ENCODE measurements at places on chromosomes 7 and 10. TPM values are rescaled to one million over a fixed set of nuclear protein-coding genes. Genes with fewer than 3 reads are reported as not detected.

DNA sequence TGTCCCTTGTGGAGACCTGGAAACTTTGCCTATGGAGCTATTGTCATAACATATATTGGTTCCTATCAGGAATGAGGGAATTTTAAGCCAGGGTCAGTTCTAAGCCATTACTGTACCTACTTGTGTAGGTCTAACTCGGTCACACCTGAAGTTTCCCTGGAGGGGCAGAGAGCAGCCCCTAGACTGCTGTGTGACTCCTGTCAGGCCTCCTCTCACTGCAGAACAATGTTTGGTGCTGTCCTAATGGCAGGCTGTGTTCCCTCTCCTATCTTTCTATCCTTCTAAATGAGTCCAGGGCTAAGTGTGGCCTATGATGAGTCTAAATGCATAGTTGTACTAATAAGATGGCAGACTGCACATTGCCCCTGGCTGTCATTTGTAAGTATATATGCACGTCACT is 14.2 kb downstream of the MBL2 start:
- no peak for DNase-seq

The TMEM139 gene
- 0.17 TPM for total RNA-seq

GRCh38 chr10:123009105-123009820 is 457 bp downstream of the ACADSB start:
- peak; percentile 23 for DNase-seq

DNA sequence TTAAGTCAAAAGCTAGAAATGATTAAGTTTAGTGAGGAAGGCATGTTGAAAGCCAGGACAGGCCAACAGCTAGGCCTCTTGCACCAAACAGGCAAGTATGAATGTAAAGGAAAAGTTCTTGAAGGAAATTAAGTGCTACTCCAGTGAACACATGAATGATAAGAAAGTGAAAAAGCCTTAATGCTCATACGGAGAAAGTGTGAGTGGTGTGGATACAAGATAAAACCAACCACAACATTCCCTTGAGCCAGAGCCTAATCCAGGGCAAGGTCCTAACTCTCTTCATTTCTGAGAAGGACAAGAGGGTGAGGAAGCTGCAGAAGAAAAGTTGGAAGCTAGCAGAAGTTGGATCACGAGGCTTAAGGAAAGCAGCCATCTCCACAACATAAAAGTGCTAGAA is 53.0 kb downstream of the DNAJC1 start:
- DNase-seq, result no peak

DNA sequence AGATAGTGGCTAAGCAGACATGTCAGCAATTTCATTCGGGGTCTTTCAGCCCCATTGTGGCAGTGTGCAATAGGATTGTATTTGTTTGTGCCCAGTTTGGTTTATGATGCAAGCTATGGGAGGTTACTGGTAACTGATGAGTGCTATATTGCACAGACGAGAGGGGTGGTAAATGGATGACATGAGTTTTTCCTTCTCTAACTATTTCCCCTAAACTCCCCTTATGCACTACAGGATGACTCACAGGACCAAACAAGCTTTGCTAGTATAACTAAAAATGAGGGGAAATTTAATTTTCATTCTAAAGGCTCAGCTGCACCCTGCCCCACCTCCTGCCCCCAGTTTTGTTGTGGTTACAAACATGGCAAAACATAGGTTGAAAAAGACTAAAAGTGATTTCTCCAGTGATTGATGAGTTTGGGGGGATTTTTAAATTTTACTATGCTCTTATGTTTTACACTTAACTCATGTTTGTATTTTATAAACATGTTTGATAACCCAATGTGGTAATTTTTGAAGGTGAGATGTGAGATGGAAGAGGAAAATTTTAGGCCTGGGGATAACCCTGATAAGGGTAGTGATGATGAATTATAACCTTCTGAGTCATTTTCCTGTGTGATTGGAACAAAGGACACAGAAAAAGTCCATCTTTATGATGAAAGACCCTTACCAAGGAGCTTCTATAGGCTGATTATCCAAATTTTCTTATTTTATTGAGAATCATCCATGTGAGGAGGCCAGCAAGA is 60.8 kb upstream of the NAMPT start:
- peak; percentile 56 for DNase-seq

DNA sequence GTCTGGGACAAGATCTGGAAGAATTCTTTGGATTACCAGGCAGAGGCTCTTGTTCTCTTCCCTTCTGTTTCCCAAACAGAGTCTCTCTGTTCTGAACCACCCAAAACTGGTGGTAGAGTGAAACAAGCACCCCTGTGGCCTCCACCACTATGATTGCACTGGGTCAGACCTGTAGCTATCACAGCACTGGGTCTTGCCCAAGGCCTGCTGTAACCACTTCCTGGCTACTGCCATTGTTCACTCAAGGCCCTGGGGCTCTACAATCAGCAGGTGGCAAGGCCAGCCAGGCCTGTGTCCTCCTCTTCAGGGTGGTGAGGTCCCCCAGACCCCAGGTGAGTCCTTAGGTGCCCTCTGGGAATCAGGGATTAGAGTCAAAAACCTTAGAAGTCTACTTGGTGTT is 4.1 kb upstream of the LRRC17 start:
- no peak for DNase-seq

The CC2D2B gene
- 0.88 TPM for total RNA-seq

GRCh38 chr7:42099066-42099465 is 137.9 kb downstream of the GLI3 start:
- DNase-seq, result no peak

DNA sequence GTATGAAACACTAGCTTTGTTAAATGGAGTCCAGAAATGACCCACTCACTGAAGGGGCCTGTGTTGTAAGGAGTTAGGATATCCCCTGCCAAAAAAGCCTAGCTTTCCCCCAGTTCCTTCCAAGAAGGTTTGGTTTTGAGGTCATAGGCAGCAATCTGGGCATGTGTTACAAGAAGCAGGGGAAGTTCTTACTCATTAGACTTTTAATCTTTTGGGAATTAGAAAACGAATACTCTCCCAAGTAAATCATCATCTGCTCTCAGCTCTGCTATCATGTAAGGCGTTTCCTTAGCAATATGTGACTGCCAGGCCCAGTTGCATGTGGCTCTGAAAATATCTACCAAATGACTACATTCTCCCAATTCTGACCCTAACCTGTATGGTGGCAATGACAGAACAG is 3.7 kb downstream of the NOD1 start:
- DNase-seq, result no peak

DNA sequence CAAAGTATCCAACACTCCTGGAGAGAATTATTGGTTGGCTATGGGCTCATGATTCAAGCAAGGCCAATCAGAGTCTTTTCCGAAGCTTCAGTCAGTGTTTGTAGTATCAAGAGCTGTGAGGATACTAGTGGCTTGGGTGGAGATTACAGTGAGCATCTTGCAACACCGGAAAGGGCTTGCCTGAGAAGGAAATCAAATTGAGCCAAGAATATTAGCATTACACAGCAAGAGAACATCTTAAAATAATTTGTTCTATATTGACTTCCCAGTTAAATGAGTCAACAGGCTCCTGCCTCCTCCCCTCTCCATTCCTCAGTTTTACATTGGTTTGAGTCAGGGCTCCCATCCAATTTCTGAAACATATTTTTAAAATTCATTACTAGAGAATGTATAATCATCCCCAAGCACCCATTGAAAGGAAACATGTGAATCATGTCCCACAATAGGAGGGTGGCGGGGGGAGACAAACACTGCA is 127.4 kb downstream of the ELAPOR2 start:
- peak; percentile 89 for DNase-seq

GRCh38 chr10:62726142-62726541 is 78.4 kb upstream of the ADO start:
- no peak for DNase-seq

DNA sequence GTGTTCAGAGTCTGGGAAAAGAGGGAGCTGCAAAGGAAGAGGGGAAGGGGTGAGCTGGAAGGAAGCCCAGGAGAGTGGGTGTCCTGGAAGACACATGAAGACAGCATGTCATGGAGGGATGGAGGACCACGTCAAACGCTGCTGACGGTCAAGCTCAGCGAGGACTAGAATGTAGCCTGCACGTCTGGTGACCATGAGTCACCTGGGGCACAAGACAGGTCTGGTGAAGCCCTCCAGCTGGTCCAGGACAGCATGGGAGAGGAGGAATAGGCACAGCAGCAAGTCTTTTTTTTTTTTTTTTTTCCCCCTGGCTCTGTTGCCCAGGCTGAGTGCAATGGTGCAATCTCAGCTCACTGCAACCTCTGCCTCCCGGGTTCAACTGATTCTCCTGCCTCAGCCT is 19.6 kb upstream of the AMZ1 start:
- DNase-seq, result no peak

- DNase-seq, result no peak
Observed at GRCh38 chr7:37128327-37129034, 320.2 kb downstream of the ELMO1 start.

- DNase-seq, result no peak
Observed at GRCh38 chr10:10644676-10645385, 372.8 kb upstream of the CELF2 start.

DNA sequence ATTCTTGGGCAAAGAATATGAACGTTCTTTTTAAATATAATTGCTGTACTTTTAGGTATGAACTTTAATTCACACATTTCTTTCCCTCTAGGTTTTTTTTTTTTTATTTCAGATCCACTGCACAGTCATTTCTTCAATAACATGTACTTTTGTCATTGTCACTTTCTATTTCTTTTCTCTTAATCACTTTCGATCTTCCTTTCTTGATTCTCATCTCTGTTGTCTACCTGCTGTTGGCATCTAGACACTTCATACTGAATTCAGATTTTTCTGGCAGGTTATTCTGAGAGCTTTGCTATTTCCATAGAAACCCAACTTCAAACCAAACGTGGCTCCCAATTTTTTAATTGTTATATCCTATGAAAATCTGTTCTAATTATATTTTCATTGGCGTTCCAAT is 211.7 kb upstream of the KLF6 start:
- DNase-seq, result no peak

DNA sequence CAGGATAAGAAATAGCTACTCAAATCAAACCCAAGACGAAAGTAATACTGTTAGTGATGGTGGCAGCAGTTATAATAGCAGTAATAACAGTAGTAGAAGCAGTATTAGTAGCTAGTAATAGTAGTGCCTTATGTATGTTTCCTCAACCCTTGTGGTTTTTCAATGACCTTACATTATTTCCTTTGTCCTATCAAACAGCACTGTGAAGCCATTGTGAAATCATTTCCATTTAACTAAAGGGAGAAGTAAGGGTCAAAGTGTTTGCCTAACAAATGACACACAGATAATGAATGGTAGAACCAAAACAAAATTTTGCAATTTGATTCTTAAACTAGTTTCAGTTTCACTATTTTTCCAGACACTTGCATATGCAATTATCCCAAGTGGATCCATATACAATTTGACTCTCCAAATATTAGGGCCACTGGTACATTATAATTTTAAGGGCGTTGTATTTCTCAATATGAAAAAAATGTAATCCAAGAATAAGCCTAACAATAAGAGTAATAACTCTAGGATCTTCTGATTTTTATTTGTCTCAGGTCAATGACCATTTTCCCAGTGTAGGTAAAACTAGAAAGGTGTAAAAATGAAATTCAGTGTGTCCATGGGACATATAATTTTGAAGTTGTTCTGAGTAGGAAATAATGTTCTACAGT is 33.7 kb upstream of the TMEM26 start:
- peak; percentile 6 for DNase-seq

DNA sequence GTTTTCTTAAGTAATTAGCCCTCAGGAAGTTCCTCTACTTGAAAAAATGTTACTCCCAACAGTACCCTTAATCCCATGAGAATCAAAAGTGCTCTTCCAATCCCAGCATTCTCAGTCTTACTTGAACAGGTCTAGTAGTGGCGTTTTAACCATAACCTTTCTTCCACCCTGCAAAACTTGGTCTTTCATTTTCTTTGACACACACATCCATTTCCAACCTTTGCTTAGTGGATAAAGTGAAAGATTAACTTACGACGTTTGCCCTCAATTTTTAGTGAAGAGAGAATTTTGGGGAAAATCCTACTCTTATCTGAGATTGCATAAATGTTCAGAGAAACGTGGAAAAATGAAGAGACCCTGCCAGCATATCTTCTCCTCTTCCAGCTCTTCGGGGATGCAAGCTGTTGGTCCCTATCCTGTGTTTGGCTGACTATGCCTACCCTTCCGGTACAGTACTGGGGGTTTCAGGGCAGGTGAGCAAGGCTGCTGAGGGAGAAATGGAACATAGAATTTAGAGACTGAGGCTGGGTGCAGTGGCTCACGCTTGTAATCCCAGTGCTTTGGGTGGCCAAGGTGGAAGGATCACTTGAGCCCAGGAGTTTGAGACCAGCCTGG is 18.8 kb downstream of the WBP1L start:
- no peak for DNase-seq

The LEP gene
- total RNA-seq, result not detected

DNA sequence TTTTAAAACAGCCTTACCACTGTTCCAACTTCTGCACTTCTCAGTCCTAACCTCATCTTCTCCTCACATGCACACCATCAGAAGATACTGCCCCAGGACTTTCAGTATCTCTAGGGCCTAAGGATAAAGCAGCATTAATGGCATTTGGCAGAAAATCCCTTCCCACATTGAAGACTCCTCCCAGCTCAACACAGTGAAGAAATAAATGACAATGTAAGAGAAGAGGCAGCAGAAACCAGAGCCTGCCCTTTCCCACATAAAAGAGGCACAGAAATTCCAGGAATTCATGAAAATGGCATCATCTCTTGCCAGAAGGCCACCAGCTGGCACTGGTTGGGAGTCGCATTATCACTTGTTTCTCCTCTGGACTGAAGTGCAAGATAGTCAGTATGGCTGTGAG is 3.7 kb downstream of the GCC1 start:
- DNase-seq, result no peak

- no peak for DNase-seq
Observed at GRCh38 chr10:47146572-47146971, 153.4 kb upstream of the GDF10 start.

- peak; percentile 16 for DNase-seq
Observed at GRCh38 chr10:34504534-34504933, 310.6 kb downstream of the PARD3 start.

The POMZP3 gene
- total RNA-seq, result 3.4 TPM

GRCh38 chr10:19728964-19729363 is 87.3 kb upstream of the PLXDC2 start:
- DNase-seq, result no peak

- peak; percentile 40 for DNase-seq
Observed at GRCh38 chr10:117334926-117335325, 40.3 kb downstream of the PDZD8 start.

- no peak for DNase-seq
Observed at GRCh38 chr10:5453749-5454489, 41.6 kb downstream of the NET1 start.

The KIAA1217 gene
- 7.5 TPM for total RNA-seq

DNA sequence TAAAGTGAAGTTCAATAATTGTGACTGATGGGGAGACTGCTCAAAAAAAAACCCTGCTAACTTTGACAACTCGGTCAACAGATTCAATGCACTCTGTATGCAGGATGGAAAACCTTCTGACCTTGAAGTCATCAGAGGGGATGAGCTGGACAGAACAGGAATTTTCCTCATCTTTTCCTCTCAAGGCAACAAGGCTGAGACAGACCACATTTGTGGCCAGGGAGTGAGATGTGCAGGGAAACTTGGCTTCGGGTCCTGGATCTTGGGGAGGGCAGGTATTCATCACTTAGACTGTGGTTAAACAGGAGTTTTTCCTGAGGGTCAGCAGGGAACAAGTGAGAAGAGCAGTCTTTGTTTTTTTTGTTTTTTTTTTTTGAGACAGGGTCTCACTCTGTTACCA is 100.6 kb downstream of the BAMBI start:
- no peak for DNase-seq

- DNase-seq, result no peak
Observed at GRCh38 chr7:129780257-129780973, 168.9 kb downstream of the NRF1 start.

The LOXL4 gene
- total RNA-seq, result 0.68 TPM

GRCh38 chr10:36738738-36739431 is 386.5 kb upstream of the ANKRD30A start:
- no peak for DNase-seq

The DRGX gene
- not detected for total RNA-seq

The OLAH gene
- total RNA-seq, result 0.33 TPM

Measured in dermis blood vessel endothelial cell (primary cell).